Progenitor cell of endocrine pancreas (in vitro differentiated cells): ENCODE measurements at places on chromosomes 16 and 17.

DNA sequence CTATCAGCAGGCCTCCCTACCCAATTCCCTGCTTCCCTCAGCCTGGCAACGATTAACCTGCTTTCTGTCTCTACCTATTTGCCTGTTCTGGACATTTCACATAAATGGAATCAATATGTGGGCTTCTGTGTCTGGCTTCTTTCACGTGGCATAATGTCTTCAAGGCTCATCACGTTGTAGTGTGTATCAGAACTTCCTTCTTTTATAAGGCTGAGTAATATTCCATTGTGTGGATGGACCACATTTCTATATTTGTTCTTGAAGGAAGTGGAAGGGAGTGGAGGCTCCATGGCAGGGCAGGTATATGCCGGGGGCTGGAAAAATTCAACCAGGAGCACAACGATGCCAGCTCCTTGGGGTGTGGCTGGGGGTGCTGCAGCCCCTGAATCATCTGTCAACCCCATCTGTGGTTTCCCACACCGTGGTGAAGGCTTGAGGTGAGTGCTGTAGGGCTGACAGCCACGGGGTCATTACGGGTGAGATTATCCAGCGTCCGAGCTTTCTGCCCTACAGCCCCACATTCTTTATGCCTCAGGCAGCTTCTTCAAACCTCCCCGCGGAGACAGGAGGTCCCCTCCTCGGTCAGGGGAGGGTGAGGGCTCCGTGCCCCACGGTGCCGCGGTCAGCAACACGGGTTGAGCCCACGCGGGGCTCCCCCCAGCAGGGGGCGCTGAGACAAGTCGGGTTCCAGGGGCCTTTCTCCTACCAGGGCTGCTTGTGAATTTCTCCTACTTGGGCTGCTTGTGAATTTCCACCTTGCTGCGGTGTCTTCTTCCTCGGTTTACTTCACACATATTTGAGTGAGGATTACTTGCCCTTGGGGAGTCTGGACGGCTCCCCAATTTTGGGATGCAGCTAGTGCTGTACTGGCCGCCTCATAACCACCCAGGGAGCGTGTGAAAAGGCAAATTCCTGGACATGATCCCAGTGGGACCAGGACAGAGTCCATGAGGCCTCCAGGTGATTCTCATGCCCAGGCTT is 18.3 kb upstream of the WFIKKN2 start:
- DNase-seq = peak; percentile 47

- DNase-seq = no peak
These were observed 311.1 kb upstream of the TBX2 start for GRCh38 chr17:61088556-61088955.

GRCh38 chr16:67517661-67518423 is 10.8 kb upstream of the RIPOR1 start:
- DNase-seq = no peak

DNA sequence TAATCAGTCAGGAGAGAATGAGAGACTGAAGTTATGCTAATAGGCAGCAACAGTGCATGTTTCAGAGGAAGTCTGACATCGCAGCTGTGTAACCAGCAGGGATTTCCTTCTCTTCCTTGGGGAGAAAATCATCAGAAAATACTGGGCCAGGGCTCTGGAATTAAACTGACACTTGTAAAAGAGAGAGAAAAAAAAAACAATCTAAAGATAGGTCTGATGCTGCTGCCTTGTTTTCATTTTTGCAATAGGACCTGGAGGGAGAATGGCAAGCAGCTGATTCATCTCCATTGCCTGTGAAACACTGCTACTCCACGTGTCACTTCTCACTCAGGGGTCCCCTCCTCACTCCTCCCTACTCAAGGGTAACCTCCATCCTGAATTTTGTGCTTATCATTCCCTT is 17.7 kb upstream of the CORO6 start:
- DNase-seq = no peak
